ENCODE measurements at places on chromosomes 6 and 20.

DNA sequence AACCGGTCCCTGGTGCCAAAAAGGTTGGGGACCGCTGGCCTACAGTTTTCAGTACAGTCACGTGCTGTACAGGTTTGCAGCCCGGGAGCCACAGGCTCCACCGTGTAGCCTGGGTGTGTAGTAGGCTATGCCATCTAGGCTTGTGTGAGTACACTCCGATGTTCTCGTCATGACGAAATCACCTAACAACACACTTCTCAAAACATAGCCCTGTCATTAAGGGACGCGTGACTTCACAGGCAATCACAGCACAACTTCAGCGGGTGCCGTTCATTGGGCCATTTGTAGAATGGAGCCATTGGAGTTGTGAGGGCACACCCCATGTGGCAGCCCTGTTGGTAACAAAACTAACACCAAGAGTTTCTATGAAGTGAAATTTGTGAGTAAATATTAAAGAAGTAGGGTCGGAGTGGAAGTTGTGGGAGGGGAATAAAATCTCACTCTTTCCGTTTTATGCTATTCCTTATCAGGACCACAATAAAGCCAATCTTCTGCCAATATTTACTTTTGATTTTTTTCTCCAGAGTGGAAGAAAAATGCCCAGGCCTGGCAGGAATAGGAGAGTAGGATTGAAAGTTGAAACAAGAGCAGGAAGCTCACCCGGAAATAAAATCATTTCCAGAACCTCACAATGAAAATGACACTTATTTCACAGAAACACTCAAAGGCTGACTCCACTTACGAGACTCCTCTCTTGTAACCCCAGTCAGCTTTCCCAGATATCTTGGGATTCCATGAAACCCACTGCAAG is 63.7 kb upstream of the PTPN1 start:
- no peak for DNase-seq

DNA sequence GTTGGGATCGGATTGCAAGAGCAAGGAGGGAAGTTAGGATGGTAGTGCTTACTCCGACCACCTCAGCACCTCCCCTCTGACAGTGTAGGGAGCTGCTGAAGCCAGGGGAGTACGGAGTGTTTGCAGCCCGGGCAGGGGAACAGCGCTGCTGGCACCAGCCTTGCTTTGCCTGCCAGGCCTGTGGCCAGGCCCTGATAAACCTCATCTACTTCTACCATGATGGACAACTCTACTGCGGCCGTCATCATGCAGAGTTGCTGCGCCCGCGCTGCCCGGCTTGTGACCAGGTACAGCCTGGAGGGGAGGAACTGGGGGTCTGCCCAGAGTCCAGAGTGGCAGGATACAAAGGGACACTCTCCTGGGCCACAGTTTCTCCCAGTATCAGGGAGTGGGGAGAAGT is 2.2 kb upstream of the TOMM6 start:
- DNase-seq, result no peak

DNA sequence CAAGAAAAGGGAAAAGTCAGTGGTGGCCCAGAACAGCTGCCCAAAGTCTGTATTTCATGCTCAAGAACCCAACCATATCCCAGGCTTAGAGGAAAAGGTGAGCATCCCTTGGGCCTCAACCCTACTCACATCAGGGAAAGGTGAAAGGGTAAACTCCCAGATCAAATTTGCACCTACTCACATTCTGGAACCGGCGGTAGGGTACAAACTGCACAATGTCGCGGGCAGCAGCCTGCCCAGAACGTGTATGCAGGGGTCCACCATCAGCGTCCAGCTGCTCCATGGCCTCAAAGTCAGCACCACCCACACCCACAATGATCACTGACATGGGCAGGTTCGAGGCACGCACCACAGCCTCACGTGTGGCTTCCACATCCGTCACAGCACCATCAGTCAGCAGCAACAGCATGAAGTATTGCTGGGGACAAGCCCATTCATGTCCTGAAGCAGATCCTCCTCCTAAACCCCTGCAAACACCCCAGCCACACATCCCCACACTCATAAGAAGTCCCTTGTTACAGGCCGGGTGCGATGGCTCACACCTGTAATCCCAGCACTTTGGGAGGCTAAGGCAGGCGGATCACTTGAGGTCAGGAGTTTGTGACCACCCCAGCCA is 10.9 kb downstream of the SPAG4 start:
- no peak for DNase-seq

DNA sequence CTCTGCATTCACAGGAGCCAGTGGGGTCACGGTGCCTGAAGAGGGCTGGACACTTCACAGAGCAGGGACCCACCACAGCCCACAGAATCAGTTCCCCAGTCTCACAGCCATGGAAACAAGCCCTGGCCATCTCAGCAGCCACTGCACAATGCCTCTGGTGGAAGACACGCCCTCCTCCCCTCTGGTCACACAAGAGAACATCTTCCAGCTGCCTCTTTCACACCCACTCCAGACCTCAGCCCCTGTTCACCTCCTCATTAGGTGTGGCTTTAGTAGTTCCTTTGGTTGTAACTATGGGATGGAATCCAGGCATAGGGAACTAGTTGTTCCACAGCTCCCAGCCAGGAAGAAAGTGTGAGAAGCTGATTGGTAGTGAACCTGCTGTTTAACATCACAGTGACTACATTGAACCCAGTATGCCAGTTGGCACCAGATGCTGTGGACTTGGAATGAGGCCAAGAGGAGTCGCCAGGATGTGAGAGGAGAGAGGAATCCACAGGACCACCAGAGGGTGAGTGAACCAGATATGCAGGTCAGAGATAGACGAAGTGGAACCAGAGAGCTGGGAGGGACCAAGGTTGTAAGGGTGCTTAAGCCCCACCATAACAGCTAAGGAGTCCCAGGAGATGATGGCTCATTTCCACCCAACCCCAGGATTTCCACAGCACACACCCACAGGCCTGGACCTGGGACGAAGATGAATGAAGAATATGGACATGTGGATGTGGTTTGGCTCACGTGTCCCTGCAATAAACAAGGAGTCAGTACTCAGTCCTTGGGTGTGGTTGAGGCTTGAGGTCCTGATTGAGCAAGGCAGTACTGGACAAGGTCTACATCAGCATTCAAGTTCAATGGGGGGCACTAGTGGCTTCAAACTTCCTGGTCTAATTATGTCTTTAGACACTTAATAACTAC is 8.8 kb upstream of the BTN3A3 start:
- no peak for DNase-seq

- DNase-seq, result no peak
These were observed 296.3 kb downstream of the CDKAL1 start for GRCh38 chr6:20830576-20830975.

DNA sequence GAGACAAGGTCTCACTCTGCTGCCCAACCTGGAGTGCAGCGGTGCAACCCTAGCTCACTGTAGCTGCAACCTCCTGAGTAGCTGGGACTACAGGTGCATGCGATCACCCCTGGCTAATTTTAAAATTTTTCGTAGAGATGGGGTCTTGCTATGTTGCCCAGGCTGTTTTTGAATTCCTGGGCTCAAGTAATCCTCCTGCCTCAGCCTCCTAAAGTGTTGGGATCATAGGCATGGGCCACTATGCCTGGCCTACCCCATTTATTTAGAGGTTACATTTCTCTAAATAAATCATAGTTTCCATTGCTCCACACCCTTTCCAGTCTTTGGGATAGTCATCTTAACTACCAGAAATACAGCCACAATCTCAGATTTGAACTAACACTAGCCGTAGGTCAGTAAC is 134.7 kb upstream of the CITED2 start:
- DNase-seq, result no peak

DNA sequence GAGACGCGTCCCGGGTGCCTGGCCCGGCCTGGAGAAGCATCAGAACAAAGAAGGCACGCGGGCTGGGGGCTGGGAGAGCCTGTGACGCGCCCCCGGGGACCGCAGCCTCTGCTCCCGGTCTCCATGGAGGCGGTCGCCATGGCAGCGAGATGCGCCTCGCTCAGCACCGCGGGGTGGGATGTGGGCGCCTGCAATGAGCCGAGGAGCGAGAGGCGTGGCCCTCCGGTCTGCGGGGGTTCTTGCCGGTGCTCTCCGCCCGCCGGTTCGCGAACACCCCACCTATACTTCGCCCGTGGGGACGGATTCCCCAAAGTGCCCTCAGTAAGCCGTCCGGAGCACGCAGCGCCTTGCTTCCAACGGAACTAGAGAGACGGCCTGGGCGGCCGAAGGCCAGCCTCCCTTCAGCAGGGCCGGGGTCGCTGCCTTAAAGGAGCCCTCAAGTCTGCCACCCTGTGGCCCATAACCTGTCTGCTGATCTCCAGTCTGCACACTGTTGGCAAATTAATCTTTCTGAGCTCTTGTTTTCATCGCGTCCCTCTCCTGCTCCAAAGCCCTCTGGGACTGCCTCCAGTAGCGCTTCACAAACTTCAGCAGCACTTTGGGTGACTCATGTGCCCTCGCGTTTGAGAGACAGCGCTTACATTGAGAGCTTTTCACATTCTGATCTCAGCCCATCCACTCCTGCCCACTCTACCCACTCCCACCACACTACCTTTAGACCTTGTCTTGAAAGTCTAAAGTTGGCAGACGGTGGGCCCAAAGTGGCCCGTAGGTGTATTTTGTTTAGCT is 983 bp upstream of the ADISSP start:
- no peak for DNase-seq

DNA sequence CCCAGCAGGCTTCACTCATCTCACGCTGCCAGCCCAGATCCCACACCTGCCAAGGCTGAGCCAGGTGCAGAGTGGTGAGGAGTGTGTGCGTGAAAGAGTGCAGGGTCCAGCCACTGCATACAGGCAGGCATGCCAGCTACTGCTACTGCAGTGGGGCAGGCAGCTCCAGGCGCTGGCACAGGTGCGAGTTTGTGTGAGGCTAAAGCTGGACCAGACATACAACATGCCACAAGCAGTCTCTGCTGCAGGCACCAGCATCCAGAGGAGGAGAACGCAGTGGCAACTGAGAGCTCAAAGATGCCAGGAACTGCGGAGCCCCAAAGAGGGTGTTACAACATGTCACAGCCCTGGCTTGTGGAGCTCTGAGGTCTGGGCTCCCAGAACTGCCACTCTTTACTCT is 149.8 kb downstream of the EYS start:
- DNase-seq, result no peak

DNA sequence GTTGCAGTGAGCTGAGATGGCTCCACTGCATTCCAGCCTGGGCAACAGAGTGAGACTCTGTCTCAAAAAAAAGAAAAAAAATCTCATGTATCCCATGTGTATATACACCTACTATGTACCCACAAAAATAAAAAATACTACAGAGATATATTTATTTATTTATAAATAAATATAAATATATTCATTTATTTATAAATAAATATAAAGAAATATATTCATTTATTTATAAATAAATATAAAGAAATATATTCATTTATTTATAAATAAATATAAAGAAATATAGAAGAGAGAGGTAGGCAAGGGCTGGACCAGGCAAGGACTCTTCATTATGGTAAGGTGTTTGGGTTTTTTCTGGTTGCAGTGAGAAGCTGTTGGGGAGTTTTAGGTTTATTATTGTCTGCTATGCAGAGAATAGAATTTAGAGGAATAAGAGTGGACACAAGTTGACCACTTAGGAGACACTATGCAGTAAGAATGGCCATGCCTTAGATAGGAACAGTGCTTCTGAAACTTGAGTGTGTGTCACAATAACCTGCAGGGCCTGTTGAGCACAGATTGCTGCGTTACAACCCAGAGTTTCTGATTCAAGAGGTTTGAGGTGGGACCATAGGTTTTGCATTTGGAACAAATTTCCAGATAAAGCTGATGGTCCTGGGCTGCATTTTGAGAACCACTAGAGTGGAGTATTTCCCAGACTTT is 254.2 kb downstream of the EYA4 start:
- DNase-seq, result no peak

- no peak for DNase-seq
These were observed 427.4 kb upstream of the JAG1 start for GRCh38 chr20:11101243-11101642.

DNA sequence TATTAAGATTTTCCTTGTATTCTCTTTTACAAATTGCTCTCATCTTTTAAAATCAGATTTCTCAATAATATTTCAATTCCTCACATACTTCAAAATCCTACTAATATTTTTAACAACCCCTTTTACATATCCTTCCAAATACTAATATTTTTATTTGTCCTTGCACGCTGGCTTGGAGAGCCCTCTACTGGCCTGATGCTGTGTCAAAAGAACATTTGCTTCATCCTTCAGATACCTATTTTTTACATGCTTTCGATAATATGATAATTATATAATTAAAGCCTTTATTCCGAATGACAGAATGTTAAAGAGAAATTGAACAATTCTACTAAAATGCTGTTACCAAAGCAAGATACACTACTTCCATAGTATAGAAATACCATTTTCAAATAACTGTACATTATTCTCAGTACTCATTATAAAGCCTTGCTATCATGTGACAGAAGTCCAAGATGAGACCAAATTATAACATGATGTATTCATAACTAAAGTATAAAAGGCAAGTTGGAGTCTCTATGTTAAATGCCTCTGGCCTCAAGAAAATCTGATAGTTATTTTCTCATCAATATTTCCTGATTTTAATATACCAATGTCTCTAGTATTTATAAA is 39.0 kb upstream of the PLN start:
- DNase-seq, result no peak

GRCh38 chr6:36676141-36677058 is 2.1 kb upstream of the CDKN1A start:
- DNase-seq, result no peak

GRCh38 chr6:106974336-106974998 is at the start of gene CD24:
TSS of gene CD24 (minus strand) at chr6:106974729. CDS start at chr6:106974646, 83 bp downstream.
- no peak for DNase-seq

DNA sequence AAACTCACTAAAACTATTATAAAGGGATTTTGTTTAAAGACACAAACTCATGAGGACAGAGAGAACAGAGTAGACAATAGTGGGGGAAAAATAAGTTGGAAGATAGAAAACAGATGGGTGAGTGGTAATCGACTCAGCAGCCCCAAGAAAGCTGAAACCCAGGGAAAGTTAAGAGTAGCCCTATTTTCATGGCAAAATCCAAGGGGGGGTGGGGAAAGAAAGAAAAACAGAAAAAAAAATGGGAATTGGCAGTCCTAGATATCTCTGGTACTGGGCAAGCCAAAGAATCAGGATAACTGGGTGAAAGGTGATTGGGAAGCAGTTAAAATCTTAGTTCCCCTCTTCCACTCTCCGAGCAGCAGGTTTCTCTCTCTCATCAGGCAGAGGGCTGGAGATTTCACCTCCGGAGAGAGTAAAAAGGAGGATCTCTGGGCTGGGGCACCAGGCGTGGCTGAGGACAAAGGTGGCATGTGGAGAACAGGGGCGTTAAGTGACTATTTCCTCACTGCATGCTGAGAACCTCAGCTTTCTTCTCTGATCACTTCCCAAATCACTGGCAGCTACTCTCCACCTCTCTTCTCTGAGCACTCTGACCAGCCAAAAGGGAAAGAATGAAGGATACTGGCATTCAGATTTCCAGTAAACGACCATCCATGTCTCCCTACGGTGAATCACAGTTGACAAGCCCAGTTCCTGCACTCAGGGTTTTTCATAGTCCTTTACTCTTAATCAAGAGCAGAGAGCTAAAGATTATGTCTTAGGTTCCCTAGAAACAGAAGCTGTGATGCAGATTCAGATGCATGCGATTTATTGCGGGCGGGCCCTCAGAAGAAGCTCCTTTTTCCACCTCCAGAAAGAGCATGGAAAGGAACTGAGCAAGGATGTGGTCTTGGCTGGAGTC is 7.3 kb upstream of the RNF24 start:
- DNase-seq, result no peak

Data from cortex of kidney (tissue), 1 donor.